ENCODE measurements at places on chromosomes 4 and X.

DNA sequence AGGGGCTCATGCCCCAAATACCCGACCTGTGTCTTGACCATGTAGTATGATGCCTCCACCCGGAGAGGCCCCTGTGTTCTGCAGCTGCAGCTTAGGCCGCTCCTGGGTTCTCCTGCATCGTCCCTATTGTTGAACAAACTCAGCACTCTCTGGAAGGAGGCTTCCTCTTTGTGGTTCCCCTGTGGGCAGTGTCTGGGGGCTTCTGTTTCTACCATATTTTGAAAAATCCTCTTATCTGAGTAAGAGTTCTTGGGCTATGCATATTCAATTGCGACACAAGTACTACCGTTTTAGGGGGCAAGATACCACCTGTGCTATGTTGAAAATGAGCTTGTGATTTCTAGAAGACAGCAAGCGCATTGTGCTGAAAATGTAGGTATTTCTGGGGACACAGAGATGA is 276.6 kb downstream of the DHRSX start:
- no peaks in the 10 kb centered on the region for H3K27me3 ChIP-seq
- H3K4me1 ChIP-seq = no peaks in the 10 kb centered on the region
- H3K36me3 ChIP-seq = no peaks in the 10 kb centered on the region

GRCh38 chrX:3699821-3700381 is 13.5 kb downstream of the PRKX start:
- no peak for ATAC-seq
- peak overlapping the region; percentile 18 for H3K4me3 ChIP-seq
- no peak overlapping the region for H3K27ac ChIP-seq
- H3K4me1 ChIP-seq = peaks cover 3% of the 10 kb centered on the region

DNA sequence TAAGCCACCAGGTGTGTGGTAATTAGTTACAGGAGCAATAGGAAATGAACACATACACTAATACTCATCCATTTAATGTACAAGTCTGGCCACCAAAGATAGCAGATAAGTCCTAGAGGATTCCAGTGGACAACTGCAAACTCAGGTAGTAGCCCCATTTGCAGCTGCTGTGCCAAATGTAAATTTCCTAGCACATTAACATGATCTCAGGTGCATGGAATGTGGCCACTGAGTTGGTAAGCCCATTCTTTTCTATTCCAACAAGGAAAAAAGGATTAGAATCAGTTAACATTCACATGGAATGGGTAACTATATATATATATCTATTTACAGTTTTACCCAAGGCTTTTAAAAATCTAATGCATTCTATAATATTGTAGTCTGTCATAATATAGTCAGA is 23.3 kb upstream of the FRAS1 start:
- H3K27ac ChIP-seq = no peak overlapping the region
- no peak overlapping the region for H3K4me3 ChIP-seq
- ATAC-seq = no peak

- H3K4me1 ChIP-seq = peaks cover 70% of the 10 kb centered on the region
- H3K27ac ChIP-seq = no peak overlapping the region
- no peak for ATAC-seq
- no peaks in the 10 kb centered on the region for H3K27me3 ChIP-seq
Observed at GRCh38 chr4:55409468-55410171, 13.9 kb downstream of the TMEM165 start.

DNA sequence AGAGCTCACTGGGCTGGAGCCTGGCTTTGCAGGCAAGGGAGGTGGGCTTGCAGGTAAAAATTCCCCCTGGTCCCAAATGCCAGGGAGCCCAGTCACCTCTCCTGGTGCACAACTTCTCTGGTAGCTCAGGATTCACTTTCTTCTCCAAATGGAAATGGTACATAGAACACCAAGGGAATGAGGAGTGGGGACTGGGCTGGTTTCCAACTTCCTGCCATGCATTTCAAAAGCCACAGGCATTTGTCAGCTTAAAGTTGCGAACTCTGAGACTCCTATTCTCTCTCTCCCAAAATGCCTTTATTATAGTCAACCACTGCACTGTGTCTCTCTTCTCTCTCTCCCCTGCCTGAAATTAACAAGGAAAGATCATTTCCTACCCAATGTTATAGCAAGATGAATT is 177.3 kb downstream of the GRIA3 start:
- H3K4me3 ChIP-seq = no peak overlapping the region
- no peaks in the 10 kb centered on the region for H3K4me1 ChIP-seq

GRCh38 chrX:49186125-49187027 is at the start of gene PRICKLE3:
PRICKLE3 (minus strand) TSS chrX:49186373; CDS start chrX:49186297, 76 bp downstream.
- H3K4me3 ChIP-seq = peak within 1 kb of the TSS; percentile 70
- H3K27ac ChIP-seq = peak within 1 kb of the TSS; percentile 86
- H3K4me1 ChIP-seq = no peaks in the 10 kb centered on the region
- peak; percentile 25 for ATAC-seq

- no peak overlapping the region for H3K4me3 ChIP-seq
- no peak overlapping the region for H3K27ac ChIP-seq
- H3K27me3 ChIP-seq = no peaks in the 10 kb centered on the region
- no peak for ATAC-seq
- H3K4me1 ChIP-seq = no peaks in the 10 kb centered on the region
- no peaks in the 10 kb centered on the region for H3K36me3 ChIP-seq
Observed at GRCh38 chr4:108031427-108032083, 41.9 kb downstream of the HADH start.

DNA sequence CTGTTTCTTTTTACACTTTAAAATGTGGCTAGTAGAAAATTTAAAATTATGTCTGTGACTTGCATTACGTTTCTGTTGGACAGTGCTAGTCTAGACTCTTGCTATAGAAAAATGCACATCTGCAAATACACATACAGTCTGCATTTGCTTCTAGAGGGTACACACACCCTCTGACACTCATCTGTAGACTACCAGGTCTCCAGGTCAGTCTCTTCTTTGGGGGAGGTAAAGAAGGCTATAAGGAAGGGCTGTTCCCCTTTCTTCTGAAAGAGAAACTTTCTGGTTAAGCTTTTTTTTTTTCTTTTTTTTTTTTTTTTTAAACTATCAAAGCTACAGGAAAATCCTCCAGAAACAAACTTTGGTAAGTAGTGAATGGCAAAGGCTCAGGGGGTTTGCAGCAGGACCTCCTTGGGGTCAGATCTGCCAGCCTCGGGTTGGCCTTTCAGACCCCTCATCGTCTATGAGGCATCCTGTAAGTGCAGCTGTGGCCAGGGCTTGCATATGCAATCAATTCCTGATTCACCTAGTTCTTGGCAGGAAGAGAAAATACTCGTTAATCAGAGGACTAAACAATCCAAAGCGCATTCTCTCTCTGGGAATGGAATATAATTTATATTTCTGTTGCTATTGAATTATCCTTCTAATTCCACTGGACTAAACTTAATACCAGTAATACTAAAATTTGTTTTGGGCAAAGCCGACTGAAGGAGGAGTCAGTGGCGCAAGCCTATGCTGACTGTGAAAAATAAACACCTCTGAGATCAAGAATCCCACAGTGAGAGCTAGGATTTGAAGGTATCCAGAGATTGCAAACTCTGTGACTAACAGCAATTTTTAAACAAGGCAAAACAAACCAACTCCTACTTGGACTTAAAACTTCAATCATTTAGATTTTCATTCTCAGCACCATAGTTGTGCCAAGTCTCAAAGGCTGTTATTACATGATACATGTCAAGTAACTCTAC is 109.3 kb upstream of the TBC1D9 start:
- no peaks in the 10 kb centered on the region for H3K36me3 ChIP-seq
- ATAC-seq = peak; percentile 44
- H3K27me3 ChIP-seq = no peaks in the 10 kb centered on the region
- no peak overlapping the region for H3K4me3 ChIP-seq

DNA sequence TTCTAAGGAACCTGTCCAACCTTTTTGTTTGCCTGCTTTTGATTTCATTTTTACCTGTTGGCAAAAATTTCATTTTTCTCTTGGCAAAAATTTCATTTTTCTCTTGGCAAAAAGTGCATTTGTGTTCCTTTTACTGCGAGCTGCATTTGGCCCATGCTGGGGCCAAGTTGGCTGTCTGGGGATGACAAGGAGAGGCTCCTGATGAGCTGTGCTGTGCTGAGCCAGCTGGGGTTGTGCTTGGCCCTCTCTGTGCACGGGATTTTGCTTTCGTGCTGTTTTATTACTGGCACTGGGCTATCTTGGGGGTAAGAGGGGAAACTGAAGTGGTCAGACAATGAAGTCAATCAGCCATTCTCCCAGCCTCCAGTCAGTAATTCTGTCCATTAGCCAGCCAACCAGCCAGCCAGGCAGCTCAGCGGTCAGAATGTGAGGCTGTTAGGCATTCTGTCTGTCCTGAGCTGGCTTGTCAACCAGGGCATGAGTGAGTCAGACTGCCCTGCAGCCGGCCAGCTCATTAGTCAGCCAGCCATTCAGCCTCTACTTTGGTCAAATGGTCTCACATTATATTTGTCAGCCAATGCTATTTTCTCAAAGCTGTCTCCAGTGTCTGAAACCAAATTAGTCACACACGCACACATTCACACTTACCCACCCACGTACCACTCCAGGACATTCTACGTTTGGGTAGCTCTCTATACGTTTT is 56.9 kb upstream of the PRPS1 start:
- no peak overlapping the region for H3K4me3 ChIP-seq
- ATAC-seq = no peak
- H3K4me1 ChIP-seq = no peaks in the 10 kb centered on the region
- no peaks in the 10 kb centered on the region for H3K27me3 ChIP-seq
- no peak overlapping the region for H3K27ac ChIP-seq
- H3K36me3 ChIP-seq = no peaks in the 10 kb centered on the region

- no peak overlapping the region for H3K27ac ChIP-seq
- no peaks in the 10 kb centered on the region for H3K27me3 ChIP-seq
- no peaks in the 10 kb centered on the region for H3K36me3 ChIP-seq
Observed at GRCh38 chr4:123892368-123892976, 495.9 kb downstream of the SPRY1 start.

GRCh38 chr4:169167957-169168858 is 102.5 kb downstream of the SH3RF1 start:
- no peaks in the 10 kb centered on the region for H3K27me3 ChIP-seq
- no peak overlapping the region for H3K4me3 ChIP-seq
- no peak overlapping the region for H3K27ac ChIP-seq
- no peaks in the 10 kb centered on the region for H3K4me1 ChIP-seq
- ATAC-seq = no peak
- H3K36me3 ChIP-seq = no peaks in the 10 kb centered on the region

DNA sequence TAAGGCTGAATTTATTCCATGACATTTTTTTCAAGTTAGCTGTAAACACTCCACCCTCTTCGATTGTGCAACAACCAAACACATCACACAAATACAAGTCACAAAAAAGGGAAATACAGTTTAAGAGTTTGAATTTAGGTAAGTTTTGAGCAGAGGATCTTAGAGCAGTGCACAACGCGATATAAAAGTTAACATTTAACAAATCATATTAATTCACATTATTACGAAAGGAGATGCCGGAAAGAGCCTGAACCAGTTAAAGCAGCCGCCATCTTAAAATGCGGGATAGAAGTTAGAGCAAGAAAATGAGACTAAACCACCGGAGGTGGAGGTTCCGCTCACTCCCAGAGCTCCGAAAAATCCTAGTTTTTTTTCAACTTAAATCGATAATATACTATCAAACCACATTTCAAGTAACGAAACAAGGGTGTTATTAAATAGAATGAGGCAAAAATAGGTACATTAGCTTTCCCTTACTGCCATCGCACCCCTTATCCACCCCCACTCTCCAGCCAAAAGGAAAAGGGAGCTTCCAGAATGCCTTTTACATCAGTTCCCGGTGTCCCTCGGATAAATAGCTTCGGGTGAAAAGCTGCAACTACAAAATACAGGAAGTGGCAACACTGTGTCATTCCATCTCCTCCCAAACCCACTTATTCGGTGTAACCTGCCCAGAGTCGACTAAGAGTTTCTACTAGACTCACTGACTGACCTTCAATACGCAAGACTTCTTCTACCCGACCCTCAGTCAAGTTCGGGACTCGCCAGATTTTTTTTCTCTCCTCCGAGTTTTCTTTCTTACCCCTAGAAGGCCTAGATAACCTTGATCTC is 1.9 kb downstream of the UBE2D3 start:
- H3K36me3 ChIP-seq = no peaks in the 10 kb centered on the region
- peak overlapping the region; percentile 99 for H3K27ac ChIP-seq
- peak overlapping the region; percentile 83 for H3K4me3 ChIP-seq
- no peaks in the 10 kb centered on the region for H3K27me3 ChIP-seq
- H3K4me1 ChIP-seq = peaks cover 53% of the 10 kb centered on the region
- ATAC-seq = no peak

DNA sequence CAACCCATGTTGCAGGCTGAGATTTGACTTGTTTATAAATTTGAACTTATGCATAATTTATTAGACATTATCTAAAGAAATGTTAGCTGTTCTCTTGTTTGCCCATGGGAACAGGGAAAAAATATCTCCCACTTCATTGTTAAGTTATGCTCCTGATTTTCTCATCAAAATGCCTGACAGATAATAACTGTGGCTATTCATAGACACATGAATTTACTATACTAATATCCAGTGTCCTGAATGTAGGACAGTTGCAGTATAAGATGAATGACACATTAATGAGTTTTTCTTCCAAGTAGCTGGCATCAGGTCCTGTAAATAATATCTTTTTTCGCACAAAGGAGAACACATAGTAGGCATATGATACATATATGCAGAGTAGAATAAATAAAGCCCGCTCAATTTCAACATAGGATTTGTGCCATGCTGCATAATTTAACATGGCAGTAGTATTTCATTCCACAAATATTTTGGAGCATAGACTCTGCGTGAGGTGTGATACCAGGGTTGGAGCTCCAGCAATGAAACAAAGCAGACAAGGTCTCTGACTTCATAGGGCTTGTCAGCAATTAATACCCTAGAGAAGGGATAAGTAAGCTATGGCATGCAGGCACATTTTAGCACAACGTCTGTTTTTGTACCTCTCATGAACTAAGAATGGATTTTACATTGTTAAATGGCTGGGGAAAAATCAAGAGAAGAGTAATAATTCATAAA is 40.4 kb upstream of the DDX53 start:
- ATAC-seq = no peak

GRCh38 chr4:15853345-15853744 is 75.2 kb downstream of the CD38 start:
- H3K36me3 ChIP-seq = no peaks in the 10 kb centered on the region
- H3K4me3 ChIP-seq = no peak overlapping the region
- ATAC-seq = no peak
- H3K4me1 ChIP-seq = peaks cover 4% of the 10 kb centered on the region
- H3K27ac ChIP-seq = no peak overlapping the region

- H3K4me3 ChIP-seq = no peak overlapping the region
- no peak overlapping the region for H3K27ac ChIP-seq
- no peak for ATAC-seq
- no peaks in the 10 kb centered on the region for H3K36me3 ChIP-seq
Observed at GRCh38 chrX:6005856-6006255, 222.8 kb downstream of the NLGN4X start.

- H3K27ac ChIP-seq = no peak overlapping the region
- peak; percentile 66 for ATAC-seq
- no peak overlapping the region for H3K4me3 ChIP-seq
- H3K27me3 ChIP-seq = no peaks in the 10 kb centered on the region
Observed at GRCh38 chrX:71128915-71129765, 10.7 kb downstream of the MED12 start.

Data from gastroesophageal sphincter (tissue), 4 donors.